ENCODE measurements at places on chromosomes 1 and 21.
A peak's percentile ranks its signal among the peaks of the same experiment; 100 is the strongest.

- no peak for DNase-seq
These were observed 11.3 kb upstream of the KLF18 start for GRCh38 chr1:44152692-44153091.

DNA sequence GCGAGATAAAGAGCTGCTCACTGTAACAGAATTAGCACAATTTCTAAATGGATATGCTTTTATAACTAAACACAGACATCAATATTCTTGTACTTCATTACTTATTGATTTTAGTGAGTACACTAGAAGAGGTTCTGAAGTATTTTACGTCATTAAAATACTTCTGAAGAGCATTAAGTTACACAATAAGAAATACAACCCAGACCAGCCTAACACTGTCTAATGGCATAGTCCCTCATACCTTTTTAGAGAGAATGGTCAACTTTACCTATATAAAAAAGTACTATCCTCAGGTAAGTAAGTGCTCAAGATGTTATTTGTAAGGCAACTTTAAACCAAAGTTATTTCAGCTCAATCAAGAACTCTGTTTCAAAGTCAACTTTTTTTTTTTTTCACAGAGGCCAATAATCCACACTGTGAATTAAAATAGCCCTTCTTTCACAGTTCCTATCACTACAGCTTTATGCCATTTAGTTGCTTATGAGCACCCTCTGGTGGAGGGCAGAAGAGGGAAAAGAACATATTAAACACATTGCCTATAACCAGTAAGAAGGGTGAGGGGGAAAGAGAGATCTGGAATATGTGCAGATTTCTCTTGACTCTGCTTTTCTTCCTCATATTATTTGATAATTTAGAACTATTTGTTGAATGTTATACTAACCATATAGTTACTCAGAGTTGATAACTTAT is 182.1 kb upstream of the DMRTA2 start:
- peak; percentile 73 for DNase-seq

DNA sequence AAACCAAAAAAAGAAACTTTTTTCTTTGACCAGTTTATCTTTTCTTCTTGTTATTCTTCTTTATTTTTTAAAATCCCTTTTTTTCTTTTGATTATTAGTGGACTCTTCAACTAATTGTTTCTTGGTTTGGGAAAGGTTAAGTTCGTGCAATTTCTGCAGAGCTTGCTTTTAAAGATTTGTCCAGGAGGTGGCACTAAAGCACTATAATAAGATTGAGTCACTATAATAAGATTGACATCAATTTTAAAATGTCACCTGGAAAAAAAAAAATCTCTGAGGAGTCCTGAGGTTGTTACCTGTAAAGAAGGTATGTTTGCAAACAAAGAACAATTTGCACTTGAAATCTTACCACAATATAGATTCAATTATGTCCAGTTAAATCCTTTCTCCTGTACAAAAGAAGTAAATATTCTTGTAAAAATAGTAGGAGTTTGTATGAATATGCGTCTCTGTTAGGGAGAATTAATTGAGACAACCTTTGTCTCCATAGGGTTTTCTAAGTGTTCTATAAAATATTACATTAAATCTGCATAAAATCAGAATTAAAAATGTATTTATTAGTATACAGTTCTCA is 166.7 kb downstream of the ADGRL4 start:
- peak; percentile 44 for DNase-seq

- DNase-seq: peak; percentile 31
These were observed 471 bp upstream of the MTF2 start for GRCh38 chr1:93078638-93078985.

DNA sequence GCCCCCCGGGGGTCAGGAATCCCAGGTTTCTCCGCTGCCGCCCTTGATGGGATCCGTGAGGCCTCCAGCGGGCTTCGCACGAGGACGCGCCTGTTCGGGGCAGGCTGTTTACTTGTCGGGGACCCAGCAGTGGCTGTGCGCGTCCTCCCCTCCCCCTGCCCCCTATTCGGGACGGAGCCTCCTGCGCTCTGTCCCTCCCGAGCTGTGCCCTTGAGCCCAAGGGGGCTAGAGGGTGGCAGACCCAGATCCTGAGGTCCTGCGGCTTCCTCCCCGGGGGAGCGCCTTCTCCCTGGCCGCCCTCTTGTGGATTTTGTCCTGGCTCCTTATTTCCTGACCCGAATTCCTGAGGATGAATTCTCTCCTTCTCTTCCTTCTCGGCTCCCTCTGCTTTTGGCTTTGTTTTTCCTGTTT is 38.4 kb downstream of the PIK3CD start:
- DNase-seq: no peak

- DNase-seq: no peak
These were observed 144.2 kb downstream of the KCNK2 start for GRCh38 chr1:215226757-215227156.

DNA sequence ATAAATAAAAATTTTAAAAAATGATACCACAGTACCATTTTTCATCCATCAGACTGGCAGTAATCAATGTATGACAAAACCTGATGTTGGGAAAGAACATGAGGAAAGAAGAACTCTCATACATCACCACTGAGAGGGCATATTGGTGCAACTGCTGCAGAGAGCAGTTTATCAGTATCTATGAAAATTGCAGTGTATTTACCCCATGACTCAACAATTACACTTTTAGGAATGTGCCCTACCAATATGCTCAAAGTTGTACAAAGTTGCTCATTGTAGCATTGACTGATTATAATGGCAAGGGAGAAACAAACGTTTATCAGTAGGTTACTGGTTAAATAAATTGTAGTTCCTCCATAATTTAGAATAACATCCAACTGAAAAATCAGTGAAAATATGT is 36.7 kb downstream of the CATSPERE start:
- DNase-seq: no peak

DNA sequence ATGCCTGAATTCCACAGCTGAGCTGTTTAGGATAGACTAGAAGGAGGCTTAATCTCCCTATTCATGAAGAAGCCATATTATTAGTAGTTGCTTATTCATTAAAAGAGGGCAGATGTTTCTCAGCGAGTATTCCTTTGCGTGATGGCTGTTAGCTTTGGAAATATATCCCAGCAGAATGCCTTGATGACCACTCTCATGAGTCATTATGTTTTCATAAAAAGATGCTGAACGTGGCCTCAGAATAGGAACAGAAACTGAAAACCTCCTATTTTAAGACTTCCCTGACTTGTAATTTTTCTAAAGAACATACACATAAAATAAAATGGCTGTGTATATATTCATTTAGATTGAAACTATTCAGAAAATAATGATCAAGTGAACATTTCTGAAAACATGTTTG is 9.6 kb upstream of the PLA2G4A start:
- DNase-seq: no peak

DNA sequence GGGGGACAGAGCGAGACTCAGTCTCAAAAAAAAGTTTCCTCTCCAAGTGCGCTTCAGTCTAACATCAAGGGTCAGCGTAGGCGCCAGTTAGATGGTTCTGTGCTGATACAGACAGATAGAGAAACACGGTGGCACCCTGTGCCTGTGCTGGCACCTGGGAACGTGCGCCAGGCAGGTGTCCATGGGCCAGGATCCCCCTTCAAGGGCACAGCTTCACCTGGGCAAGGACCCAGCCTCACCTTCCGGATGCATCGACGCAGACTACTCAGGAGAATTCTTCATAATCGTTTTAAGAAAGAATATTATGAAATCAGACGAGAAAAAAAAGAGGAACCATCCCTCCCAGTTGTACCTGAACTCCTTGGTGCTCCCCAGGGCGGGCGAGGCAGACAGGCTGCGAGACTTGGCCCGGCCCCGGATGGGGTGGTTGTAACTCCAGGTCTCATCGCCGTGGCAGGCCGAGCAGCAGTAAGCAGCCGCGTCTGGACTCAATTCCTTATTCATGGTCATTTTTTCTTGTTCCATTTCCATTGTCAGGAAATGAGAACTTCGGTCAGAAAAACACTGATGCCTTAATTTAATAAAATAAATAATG is 13.3 kb downstream of the NADK start:
- DNase-seq: no peak

DNA sequence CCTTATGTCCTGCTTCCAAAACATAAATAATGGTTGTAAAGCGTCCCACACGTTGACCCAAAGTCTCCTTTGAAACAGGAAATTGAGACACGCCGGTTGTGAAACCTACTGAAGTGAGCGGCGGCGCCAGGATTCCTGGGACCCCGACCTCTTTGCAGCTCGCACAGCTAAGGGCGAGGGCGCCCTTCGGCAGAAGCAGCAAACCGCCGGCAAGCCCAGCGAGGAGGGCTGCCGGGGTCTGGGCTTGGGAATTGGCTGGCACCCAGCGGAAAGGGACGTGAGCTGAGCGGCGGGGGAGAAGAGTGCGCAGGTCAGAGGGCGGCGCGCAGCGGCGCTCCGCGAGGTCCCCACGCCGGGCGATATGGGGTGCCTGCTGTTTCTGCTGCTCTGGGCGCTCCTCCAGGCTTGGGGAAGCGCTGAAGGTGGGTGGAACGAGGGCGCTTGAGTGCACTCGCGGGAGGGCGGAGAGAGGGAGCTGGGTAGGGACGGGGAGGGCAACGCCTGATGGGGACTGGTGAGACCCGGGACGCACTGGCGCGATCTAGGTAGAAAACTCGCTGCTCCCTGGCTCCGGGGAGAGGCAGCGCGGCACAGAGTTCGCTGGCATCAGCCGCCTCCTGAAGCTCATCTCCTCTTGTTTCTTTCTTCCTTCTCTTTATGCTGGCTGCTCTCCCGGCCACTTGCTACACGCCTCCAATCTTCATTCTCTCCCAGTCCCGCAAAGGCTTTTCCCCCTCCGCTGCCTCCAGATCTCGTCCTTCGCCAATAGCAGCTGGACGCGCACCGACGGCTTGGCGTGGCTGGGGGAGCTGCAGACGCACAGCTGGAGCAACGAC is at the start of gene CD1D:
Gene CD1D (plus strand): TSS at position 155 of the 836 bp plus-strand sequence. CDS start 207 bp downstream, at position 362.
- no peak for DNase-seq

DNA sequence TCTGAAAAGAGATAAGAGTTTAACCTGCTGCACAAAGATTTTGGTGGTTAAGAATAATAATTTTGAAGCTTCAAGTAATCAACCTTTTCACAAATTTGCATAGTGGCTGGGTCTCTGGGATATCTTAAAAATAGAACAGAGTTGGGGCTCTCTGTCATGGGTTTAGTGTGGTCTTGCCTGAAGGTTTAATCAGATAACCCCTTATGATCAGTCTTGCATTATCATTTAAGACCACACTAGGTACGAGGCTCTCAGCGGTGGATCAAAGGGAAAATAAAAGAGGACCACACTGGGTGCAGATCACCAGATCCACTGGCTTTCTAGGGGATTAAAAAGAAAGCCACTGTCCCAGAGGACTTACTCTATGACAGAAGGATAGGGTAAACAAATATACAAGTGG is 19.5 kb downstream of the LRRC8C start:
- no peak for DNase-seq

DNA sequence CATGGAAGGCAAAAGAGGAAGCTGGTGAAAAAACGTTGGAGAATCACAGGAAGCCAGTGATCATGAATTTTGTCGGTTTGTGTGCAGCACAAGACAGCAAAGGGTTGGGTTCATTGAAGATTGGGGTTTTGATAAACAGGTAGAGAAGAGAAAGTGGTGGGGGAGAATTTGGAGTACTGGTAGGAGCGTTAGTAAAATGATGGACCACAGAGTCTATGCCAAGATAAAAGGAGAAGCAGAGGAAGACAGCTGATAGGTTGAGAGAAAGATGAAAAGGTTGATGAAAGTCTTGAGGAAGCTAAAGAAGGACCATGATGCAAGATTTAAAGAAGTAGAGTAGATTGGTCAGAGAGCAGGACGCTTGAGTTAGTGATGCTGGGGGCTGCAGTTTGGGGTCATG is 156.8 kb upstream of the POU3F1 start:
- DNase-seq: no peak

GRCh38 chr1:220335668-220336067 is 63.4 kb upstream of the RAB3GAP2 start:
- no peak for DNase-seq

DNA sequence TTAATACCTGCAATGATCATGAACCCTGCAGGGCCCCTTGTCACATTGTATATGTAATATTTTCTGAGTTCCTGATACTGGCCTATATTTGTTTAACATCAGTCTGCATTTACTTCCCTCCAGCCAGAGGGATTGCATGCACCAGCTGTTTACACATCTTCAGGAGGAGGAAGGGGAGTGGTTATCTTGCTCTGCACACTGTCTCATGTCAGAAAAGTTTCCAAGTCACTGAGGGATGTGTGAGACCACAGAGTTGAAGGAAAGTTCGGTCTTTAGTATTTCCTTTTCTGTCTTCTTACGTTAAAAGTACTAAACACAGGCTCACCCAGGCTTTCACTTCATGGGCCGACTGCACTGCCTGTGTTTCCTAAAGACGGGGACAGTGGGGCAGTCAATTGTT is 574.1 kb downstream of the LMO4 start:
- DNase-seq: no peak

GRCh38 chr1:158117854-158118704 is 62.6 kb upstream of the CD1D start:
- no peak for DNase-seq

GRCh38 chr1:74596717-74597116 is 76.9 kb downstream of the ERICH3 start:
- DNase-seq: no peak

DNA sequence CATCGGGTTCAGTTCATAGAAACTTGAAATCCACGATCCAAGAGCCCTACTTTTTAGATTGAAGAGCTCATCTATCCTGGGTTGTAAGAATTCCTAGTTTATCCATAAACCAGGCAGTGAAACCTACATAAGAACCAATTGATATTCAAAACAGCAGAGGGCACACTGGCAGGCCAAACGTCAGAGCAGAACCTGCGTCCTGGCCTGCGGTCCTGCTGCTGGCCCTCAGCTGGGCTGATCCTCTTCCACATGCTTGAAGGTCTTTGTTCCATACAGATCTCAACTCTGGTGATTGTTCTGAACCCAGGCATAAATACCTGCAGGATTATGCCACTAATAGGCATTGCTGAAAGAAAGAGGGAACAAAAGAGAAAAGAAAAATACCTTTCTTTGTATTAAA is 47.0 kb downstream of the MT1HL1 start:
- DNase-seq: no peak

DNA sequence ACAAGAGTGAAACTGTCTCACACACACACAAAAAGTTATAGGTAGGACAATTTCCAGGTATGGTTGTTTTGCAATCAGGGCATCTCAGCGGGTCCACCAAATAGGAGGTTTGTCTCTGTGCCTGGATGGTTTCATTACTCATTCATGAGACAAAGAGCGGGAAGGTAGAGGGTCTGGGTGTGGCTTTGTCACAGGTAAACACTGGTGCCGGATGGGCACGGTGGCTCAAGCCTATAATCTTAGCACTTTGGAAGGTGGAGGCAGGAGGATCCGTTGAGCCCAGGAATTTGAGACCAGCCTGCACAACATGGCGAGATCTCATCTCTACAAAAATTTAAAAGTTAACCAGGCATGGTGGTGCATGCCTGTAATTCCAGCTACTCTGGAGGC is 16.3 kb upstream of the ERVH48-1 start:
- no peak for DNase-seq

GRCh38 chr1:203264052-203264501 is 34.6 kb upstream of the CHIT1 start:
- no peak for DNase-seq

DNA sequence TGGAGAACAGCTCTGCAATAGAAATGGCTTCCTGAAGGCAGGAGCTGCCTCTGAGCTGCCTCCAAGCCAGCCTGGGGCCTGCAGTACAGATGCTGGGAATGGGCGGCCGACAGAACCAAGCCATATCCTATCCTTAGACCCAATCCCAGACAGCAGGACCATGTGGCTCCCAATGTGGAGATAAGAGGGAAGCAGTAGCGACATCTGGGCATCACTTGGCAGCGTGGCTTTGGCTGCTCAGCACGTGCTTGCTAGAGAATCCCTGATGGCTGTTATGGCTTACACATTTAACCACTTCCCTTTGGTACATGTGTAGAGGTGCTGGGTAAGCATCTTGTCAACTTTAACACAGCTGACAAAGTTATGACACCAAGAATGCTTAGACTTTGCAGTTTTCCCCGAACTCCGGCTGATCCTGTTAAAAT is 87.7 kb downstream of the MAN1C1 start:
- DNase-seq: no peak
